SK-MEL-5 (cell line): ENCODE measurements at places on chromosomes 7 and 10.

DNA sequence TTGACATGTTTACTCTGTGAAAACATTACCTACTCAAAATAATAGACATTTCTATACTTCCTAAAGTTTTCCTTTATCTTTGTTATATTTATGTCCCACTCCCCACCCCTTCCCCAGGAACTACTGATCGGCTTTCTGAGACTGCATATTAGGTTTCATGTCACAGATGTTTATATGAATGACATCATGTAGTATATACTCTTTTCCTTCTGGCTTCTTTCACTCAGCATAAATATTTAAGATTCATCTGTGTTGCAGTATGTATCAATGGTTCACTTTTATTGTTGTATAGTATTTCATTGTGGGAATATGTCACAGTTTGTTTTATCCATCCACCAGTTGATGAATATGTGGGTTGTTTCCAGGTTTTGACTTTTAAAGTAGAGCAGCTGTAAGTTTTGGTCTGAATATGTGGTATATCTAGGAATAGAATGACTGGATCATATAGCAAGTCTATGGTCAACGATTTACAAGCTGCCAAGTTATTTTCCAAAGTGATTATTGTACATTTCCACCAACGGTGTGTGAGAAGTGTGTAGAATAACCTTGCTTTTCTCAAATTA is 73.8 kb upstream of the CAV2 start:
- DNase-seq, result no peak

GRCh38 chr7:5265320-5266190 is 17.2 kb upstream of the SLC29A4 start:
- no peak for DNase-seq

GRCh38 chr7:146902728-146903127 is 786.1 kb downstream of the CNTNAP2 start:
- DNase-seq, result peak; percentile 17

GRCh38 chr7:148148456-148148855 is 442.1 kb upstream of the C7orf33 start:
- no peak for DNase-seq

- no peak for DNase-seq
These were observed 22.9 kb downstream of the IKZF1 start for GRCh38 chr7:50327443-50327842.

DNA sequence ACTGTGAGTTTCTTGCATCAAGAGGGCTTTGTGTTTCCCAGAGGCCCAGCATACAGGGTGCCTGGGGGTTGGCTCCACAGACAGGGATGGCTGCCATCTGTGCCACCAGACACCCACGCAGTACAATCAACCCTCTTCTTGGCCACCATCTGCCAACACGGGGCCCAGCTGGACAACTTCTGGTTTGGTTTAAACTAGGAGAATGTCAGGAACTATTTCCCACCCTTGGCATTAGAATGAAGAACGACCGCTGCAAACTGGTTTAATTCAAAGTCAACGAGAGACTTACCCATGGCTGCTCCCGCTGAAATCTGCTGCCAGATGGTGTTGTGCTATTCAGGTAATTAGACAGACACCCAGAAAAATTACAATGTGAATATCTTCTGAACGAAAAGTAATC is 27.8 kb downstream of the NMT2 start:
- DNase-seq, result no peak

- DNase-seq, result peak; percentile 53
These were observed 92.4 kb upstream of the CAV2 start for GRCh38 chr7:116407165-116407564.

DNA sequence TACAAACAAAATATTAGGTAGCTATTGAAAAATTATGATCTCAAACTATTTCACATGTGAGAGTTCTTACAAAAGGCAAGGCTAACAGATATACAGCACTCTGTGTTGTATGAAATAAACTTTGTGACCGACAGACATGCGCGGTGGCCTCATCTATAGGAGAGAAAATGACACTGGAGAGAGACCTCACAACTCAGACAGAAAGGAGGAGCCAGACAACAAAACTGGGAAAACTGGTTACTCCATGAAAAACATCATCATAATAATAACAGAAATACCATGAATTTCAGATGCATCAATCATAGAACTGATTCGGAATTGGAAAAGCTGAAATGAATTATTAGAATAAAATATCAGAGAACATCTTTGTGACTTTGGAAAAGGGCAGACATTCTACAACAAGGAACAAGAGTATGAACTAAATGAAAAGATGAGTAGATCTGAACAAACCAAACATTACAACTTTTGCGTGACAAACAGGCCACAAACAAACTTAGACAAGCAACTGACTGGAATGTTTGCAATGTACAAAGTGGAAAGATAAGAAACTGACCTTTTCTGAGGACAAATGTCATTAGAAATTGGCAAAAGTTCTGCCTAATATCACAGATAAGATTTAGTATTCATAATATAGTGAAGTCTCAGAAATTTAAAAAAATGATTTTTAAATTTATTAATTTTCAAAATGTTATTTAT is 69.3 kb downstream of the TNS3 start:
- DNase-seq, result no peak

DNA sequence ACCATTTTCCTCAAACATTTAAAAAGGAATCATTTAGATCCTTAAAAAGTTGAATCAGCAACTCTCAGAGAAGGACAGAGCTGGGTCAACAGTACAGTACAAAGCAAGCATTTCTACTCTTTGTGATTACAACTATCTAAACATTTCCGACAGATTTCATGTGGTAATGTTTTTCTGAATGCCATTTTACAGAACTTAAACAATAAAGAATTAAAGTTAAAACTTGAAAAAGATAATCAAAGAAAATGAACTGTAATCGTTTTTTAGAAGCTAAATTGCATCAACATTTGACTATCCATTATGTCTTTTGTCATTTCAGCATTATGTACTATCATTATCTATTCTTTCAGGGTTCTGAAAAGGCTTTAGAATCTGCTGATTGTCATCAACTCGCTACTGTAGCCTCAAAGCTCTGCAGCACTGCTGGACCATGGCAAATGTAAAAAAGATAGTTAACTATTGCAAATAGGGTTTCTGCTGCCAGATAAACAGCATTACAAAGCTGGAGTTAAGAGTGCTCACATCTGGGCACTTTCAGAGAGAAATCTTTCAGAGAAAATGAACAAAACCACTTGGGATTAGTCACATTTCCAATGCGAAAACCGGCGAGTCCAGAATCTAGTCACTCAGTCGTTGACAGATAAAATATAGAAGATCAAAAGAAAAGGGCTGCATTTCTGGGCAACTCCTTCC is 160.4 kb upstream of the LAMB4 start:
- no peak for DNase-seq

DNA sequence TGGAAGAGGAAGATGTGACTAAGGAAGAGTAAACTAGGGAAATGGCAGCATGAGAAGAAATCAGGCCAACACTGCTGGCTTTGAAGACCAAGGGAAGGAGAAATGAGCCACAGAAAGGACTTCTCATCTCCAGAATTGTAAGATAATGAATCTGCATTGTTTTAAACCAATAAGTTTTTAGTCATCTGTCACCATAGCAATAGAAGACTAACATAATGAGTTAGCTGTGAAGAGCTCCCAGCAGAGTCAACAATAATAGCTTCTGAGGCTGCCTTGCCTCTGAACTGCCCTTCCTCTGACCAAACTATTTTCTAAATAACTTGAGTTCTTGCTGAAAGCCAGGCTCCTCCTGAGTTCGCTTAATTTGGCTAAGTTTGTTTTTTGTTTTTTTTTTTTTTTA is 103.6 kb downstream of the CACNA2D1 start:
- DNase-seq, result no peak

DNA sequence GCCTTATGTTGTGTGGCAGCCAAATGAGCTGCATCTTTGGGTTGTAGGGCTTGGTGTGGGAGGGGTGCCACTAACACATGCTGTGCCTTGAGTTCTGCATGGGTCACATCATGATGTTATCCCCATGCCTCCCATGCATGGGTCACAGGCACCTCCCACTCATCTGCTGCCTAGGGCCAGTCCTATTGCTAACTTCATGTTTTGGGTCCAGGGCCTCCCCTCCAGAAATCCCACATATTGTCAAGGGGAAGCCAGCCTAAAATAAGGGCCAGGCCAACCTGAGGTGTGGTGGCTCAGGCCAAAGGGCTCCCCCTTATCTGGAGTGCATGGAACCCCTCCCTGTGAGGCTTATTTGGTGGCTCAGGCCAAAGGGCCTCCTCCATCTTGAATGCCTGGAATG is 299.0 kb downstream of the RPS24 start:
- no peak for DNase-seq

- DNase-seq, result no peak
These were observed 5.6 kb downstream of the GPR15LG start for GRCh38 chr10:84179059-84179710.

GRCh38 chr10:77972148-77972547 is 45.6 kb upstream of the DLG5 start:
- no peak for DNase-seq

GRCh38 chr10:30233186-30233959 is 115.7 kb downstream of the MTPAP start:
- peak; percentile 25 for DNase-seq

DNA sequence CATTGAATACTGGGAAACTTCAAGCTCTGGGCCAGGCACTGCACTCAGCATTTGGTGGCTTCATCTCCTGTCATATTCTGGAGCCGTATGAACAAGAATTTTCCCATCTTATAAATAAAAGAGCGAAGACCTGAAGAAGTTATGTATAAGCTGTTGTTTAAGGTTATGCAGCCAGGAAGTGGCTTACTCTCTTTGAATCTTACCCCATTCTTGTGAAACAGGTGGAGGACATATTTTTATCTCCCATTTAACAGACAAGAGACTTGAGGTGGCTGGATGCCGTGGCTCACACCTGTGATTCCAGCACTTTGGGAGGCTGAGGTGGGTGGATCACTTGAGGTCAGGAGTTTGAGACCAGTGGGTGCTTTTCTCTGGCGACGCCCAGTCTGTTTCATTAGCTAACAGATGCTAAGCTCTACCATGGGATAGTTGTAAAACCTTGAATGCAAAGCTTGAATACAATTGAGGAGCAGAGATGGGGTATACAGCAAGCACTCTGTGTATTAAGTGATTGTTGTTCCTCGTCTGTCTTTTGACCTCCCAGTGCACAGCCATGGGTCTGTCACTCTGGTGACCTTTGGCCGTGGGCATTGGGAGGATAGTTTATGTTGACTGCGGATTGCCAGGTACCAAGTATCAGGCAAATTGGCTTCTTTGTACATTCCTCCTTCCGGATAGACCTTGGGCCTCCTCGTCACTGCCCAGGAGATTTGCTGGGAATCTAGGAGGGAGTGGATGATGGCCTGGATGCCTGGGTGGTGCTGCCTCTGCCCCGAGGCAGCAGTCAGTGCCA is 85.8 kb downstream of the GRK5 start:
- DNase-seq, result no peak

GRCh38 chr10:43386981-43387677 is 15.7 kb downstream of the FXYD4 start:
- DNase-seq, result no peak

DNA sequence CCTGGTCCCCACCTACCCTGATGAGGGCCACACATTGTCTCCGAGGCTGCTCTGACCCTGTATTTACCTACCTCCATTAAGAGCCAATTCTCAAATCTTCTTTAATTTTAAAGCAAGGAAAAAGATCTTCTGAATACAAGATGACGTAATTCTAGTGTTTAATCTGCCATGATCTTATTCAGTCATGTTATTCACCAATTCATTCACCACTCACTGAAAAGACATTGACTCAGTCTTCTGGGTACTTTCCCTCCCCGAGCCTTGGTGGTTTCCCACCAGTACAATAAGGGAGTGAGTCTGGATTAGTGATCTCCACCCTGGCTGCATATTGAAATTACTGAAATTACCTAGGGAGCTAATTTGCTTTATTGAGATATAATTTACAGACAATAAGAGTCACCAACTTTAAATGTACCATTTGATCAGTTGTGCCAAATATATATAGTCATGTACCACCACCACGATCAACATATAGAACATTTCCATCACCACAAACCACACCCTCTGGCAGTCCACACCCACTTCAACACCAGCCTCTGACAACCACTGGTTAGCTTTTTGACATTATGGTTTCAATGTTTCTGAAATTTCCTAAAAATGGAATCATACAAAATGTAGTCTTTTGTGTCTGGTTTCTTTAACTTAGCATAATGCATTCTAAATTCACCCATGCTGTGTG is 117.5 kb upstream of the UNC5B start:
- DNase-seq, result no peak

DNA sequence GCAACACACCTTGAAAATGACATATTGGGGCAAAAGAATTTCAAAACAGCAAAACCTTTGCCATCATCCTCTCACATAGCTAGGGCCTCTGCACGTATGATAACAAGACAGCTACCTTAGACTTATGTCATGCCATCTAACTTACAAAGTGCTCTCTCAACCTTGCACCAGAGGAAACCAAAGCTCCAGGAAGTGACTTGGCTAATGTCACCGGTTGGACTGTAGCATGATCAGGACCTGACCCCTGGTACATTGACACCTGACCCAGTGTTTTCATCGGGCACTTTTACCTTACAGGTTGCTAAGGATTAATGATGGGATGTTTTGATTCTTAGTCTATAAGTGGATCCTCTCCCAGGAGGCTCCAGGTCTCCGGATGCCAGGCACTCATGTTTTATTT is 529.8 kb upstream of the GALNT17 start:
- no peak for DNase-seq

DNA sequence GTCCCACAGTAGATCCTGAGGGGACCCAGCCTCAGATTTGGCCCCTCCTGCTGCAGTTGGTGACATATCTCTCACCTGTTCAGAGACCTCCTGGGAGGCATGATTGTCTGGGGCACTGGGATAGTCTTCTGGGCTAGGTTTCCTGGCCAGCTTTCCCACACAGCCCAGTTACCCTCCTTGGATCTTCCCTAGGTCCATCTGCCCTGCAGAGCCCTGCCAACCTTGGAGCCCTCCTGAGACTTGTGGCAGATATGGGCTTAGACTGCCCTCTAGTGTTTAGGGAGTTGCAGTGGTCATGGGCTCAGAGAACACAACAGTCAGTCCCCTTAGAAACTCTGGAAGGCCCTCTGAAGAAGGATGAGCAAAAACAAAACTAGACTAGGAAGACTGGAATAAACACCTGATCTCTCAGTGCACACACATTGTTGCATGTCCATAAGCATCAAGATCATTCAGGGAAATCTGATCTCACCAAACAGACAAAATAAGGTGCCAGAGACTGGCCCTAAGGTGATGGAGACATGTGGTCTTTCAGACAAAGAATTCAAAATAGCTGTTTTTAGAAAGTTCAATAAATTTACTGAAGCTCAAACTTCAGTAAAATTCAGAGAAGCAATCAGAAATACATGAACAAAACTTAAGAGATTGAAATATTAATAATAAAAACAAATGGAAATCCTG is 324.6 kb downstream of the ATRNL1 start:
- peak; percentile 83 for DNase-seq

- DNase-seq, result peak; percentile 14
These were observed 497.4 kb downstream of the RPS24 start for GRCh38 chr10:78531088-78531487.

DNA sequence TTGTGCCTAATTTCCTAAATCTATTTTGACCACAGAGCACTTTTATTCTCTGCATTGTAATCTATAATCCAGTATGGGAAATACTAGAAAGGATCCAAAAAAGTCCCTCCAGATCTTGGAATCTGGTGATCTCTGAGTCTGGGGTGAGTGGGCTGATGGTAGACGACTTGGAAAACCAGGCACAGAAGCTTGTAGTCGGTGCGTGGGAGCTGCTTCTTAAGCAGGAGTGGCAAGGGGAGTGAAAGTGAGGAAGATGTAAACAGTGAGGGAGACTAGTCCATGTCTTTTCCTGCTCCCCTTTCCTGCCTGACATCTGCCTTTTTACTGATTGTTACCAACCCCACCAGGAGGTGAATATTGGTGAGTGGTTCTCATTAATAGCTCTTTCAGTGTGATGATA is 6.8 kb downstream of the AUTS2 start:
- DNase-seq, result no peak

GRCh38 chr7:157793973-157794745 is 457.4 kb downstream of the DNAJB6 start:
- DNase-seq, result no peak
